ENCODE measurements at places on chromosomes 7 and 10.

GRCh38 chr10:7829289-7829834, 11.1 kb downstream of the TAF3 start:
- DNase-seq = no peak

DNA sequence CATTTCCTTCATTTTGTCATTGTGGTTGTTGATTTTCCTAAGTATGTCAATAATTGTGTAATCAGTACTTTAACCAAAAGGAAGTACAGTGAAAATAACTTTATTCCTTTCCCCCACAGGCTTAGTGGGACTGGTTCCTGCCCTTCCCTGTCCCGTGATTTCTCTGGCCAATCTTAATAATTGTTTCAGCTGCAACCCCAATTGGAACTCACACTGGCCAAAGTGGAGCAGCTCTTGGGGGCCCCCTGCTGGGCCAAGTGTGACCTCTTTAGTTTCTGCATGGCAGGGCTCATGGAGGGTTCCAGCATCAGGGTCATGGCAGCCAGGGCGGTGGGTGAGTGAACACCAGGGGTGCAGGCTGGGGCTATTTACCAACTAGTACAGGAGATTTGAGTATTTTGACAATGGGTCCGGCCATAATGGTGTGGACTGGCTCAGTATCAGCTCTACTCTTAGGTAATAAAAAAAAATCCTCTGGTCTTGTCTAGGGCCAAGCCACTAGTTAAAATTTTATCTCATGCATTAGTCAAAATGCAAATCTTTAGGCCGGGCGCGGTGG, 31.7 kb downstream of the CYCS start:
- DNase-seq = peak; percentile 74

- no peak for DNase-seq
Observed at GRCh38 chr7:38385682-38386081, 112.2 kb upstream of the TARP start.

GRCh38 chr7:141244435-141244834, 170.6 kb downstream of the TMEM178B start:
- DNase-seq = no peak

- peak; percentile 25 for DNase-seq
Observed at GRCh38 chr7:157612664-157613561, 276.1 kb downstream of the DNAJB6 start.

DNA sequence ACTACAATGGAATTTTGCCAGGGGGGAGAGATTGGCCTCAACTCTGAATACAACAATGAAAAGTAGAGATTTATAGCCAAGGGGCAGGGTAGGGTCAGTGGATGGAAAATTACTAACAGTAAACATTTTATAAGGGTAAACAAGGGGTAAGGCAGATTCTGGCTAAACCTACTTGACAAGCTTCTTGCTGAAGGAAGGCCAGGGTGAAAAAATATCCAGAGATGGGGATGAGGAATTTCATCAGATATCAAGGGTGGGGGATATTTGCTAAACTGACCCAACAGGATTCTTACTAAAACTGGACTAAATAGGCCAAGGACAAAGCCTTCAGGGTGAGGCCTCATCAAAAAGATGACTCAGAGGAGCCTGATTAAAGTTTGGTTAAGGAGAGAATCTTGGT, 156.3 kb downstream of the RTKN2 start:
- DNase-seq = no peak

- no peak for DNase-seq
Observed at GRCh38 chr7:126398851-126399529, 853.8 kb downstream of the GRM8 start.

GRCh38 chr10:33801705-33802104, 467.2 kb upstream of the NRP1 start:
- peak; percentile 77 for DNase-seq

- no peak for DNase-seq
Observed at GRCh38 chr7:46035166-46035565, 114.1 kb upstream of the IGFBP3 start.

GRCh38 chr10:81570878-81571794, 303.9 kb upstream of the NRG3 start:
- DNase-seq = no peak

DNA sequence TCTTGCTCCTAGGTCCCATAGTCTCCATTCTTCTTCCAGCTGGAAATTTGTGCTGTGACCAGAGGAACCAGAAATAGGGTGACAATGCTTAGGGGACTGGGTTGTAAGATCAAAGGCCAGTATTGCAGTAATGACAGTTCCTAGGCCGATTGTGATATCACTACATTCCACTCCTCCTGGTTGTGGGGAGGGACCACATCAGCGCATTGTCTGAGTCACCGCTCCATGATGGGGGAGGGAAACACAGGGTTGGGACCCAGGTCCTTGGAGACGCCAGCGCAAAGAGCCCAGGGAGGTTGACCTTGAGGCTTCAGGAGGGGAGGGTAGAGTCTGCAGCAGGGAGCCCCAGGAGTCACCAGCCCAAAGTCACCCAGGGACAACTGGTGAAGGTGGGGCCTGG, 20.8 kb upstream of the GGCT start:
- no peak for DNase-seq

- peak; percentile 84 for DNase-seq
Observed at GRCh38 chr10:76082956-76083355, 651.5 kb downstream of the LRMDA start.

- DNase-seq = no peak
Observed at GRCh38 chr7:90597563-90598253, 1.6 kb downstream of the CDK14 start.

- peak; percentile 65 for DNase-seq
Observed at GRCh38 chr10:102118867-102119266, 1.3 kb downstream of the LDB1 start.

DNA sequence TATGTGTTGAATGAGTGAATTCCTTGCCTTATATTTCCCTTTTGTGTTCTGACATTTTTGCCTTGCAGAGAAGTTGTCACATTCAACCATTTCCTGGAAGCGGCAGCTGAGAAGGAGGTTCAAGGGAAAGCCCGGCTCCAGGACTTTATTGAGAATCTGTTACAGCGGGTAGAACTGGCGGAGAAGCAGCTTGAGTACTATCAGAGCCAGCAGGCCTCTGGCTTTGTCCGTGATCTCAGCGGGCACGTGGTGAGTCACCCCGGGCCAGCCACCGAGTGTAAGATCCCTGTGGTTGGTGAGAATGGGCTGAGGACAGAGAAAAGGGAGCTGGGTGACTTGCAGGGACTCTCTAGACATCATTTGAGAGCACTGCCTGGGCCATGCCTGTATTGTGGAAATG, 14.2 kb downstream of the ZNF365 start:
- DNase-seq = no peak

GRCh38 chr10:133010095-133010842, 67.9 kb upstream of the CFAP46 start:
- no peak for DNase-seq

- DNase-seq = no peak
Observed at GRCh38 chr10:48476279-48476982, 128.4 kb downstream of the ARHGAP22 start.

DNA sequence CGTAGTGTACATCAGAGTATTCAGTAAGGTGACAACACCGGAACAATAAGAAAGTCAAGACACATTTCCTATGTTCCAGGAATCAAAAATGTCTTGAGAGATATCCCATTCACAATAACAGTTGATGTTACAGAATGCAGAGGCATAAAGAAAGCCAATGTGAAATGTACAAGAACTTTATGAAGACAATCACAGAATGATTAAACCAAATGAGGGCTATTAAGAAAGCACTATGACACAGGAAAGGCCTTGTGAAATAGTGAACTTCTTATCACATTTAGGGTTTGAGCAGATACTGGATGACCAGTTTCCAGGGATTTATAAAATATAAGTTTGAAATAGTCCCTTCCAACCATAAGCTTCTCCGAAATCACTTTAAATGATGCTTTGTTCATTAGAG, 52.7 kb downstream of the VWDE start:
- no peak for DNase-seq

- no peak for DNase-seq
Observed at GRCh38 chr7:27802999-27803398, 63.0 kb downstream of the TAX1BP1 start.

GRCh38 chr10:117944676-117945447, 101.9 kb downstream of the RAB11FIP2 start:
- no peak for DNase-seq

DNA sequence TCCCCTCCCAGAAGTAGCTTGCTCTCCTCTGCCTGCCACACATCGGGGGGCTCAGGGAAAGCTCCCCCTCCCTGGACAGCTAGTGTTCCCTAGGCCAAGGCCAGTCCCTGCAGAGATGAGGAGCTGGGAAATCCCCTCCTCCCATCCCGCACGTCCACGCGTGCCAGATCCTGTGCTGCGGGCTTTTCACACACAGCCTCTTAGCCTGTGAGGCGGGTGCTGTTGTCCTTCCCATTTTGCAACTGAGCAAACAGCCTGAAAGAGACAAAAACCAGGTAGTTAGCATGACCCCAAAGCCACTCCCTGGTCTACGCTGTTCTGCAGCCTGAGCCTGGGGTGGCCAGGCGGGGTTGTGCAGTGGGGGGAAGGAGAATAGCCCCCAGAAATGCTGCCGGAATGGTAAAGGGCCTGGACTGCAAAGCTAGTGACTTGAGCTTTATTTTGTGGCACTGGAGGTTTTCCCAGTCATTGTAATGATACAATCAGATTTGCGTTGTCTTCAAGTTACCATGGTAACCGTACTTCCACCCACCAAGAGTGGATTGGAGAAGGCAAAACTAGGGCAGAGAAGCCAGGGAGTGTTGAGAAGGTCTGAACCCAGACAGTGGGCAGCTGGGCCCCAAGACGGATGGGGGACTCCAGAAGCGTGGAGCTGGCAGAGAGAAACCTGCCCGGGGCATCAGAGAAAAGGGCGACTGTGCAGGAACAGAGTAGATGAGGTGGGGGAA, 98.6 kb upstream of the KCTD7 start:
- DNase-seq = no peak

DNA sequence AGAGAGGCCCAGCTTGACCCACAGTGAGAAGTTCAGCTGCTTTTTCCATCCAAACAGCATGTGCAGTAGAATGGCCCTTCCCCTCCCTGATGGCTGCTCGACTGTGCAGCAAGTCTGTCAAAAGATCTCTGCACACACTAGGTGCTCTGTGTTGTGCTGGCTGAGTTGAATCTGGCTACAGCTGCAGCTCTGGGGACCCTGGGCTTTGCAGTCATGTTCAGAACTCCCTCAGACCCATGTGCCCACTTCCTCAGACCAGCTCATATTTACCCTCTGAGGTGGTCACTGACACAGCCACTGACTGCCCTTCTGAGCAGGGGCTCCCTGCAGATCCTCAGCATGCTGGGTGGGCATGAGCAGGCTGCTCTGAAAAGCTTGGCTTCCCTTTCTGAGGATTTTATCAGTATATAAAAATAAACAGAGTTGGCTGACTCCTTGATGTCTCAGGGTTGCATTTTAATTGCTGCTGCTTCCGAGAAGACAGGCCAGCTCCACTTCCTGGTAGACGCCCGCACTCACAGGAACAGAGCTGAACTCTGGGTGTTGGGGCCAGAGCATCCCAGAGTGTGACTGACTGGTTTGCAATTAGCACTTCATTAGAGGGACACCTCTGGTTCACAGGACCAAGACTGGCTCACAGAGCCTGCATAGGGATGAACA, 507.9 kb downstream of the RPS24 start:
- peak; percentile 9 for DNase-seq

DNA sequence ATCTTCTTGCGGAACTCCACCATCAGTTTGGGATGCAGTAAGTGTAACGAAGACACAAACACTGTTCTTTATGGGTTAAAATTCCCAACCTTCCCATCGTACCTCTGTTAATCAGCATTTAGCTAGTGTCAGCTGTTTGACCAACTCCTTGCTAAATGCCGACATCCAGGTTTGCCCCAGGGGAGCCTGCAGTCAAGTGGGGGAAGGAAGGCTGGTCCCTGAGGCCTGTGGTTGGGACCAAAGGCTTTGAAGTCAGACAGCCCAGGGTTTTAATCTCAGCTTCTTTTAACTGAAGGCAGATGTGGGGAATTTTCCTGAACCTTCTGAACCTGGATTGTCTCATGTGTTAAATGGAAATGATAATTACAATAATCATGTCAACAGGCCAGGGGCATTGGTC, 443.7 kb downstream of the GLRX3 start:
- DNase-seq = no peak

DNA sequence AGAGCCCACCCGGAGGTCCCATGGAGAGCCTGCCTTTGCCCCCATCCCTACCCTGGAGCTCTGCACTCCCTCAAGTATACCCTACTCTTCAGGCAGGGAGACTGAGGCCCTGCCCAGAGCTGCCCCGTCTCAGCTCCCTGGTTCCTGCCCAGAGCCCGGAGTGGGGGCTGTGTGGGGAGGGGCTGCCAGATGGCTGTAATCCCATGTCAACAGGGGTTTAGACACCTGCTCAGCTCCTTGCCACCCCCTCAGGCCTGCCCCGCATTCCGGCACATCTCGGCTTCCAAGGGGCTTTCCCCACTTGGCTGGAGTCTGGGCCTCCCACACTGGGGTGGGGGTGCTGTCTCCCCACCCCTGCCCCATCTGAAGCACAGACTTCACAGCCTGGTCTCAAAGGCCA, 20.9 kb upstream of the LFNG start:
- no peak for DNase-seq

GRCh38 chr10:111488668-111489067, 411.8 kb downstream of the ADRA2A start:
- no peak for DNase-seq

DNA sequence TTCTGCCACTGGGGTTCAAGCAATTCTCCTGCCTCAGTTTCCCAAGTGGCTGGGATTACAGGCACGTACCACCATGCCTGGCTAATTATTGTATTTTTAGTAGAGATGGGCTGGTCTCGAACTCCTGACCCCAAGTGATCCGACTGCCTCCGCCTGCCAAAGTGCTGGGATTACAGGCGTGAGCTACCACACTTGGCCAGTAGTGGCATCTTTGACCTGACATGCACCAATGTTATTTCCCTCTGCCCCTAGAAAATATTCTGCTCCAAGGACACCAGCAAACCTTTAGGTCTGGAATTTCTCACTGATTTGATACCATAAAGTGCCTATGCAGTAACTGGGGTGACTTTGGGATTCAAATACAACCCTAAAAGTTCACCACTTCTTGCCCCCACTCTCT, 179.4 kb downstream of the ARID5B start:
- no peak for DNase-seq

DNA sequence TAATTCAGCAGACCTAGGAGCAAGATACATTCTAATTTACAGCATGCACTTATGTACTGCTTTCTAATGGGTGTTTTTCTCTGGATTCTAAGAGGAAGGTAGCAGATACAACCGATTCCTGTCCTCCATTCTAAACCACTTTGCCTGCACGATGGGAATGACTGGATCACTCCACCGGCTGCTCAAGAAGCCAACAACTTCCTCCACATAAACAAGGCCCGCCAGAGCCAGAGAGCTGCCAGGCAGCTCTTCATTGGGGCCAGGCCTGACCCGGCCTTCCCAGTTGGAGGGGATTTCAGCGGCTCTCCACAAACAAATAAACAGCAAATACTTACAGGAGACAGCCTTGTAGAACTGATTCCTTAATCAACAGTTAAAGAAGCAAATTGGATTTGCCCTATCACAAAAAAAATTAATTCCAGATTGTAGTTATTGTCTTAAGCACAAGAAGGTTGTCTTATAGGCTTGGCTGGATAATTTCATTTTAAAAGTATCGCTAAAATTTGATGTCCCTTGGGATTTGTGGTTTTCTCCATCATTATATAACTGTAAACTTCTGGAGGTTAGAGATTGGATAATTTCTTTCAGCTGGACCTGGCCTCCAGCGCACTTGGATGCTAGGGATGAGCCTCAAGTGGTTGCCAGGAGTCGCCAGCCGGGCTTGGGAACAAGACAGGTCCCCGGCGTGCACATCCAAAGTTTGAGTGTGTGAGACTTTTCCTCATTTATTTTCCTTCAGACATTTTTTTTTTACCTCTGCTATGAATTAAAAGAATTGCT, 20.9 kb downstream of the EBF3 start:
- DNase-seq = no peak

GRCh38 chr10:74778436-74779094, 47.8 kb upstream of the KAT6B start:
- no peak for DNase-seq

- peak; percentile 97 for DNase-seq
Observed at GRCh38 chr10:34280599-34281374, 534.3 kb downstream of the PARD3 start.

All from fibroblast of skin of back (primary cell).